ENCODE measurements at places on chromosomes 12 and 14.

DNA sequence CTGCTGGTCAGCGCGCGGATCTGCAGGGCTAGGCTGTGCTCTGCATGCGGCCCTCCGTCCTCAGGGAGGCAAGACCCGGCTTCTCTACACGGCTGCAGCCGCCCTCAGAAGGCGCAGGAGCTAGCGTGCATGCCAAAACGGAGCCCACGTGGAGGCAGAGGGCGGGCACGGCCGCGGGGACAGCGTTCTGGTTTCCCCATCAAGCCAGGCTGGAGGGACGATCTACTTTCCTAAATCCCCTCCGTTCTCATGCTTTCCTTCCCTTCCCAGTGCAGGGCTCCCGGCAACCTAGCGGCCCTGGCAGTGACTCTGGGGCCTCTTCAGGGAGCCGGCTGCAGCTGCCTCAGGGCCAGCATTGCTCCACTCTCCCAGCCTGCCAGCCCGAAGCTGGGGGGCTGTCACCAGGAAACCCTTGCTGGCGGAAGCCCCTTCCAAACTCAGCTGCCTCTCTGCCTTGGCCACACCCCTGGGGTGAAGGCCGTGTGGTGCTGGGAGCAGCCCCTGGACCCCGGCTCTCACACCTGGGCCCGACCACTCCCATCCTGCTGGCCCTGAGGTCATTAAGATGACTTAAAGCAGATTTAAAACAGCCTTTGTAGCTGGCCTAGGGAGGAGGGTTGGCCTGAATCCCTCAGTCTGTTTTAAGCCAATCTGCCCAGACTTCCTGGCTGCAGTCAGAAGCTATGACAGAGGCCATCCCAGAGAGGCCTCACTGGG lies 9.2 kb upstream of the GOLGA3 start:
- DNase-seq, result no peak

- no peak for DNase-seq
Measured at GRCh38 chr12:22410486-22410885, 76.0 kb upstream of the ST8SIA1 start.

GRCh38 chr14:68986926-68987652 lies 8.0 kb upstream of the ACTN1 start:
- no peak for DNase-seq

- DNase-seq, result no peak
Measured at GRCh38 chr12:30257618-30258017, 438.1 kb downstream of the IPO8 start.

DNA sequence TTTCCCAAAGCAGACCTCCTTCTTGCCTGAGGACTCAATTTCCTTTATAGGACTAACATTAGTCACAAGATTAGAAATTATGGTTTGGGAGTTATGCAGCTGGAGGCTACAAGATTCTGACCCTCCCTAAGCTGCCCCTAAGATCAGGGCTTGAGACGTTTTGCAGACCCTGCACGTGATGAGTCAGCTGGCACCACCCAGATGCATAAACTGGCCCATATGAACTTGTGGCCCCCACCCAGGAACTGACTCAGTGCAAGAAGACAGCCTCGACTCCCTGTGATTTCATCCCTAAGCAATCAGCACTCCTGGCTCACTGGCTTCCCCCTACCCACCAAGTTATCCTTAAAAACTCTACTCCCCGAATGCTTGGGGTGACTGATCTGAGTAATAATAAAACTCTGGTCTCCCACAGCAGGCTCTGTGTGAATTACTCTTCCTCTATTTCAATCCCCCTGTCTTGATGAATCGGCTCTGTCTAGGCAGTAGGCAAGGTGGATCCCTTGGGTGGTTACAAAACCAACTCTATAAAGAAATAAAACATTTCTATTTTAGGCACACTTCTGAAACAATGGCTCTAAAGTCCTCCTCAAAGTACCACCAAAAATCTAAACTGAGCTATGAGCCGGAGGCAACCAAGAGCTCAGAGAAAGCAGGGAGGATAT lies 233.4 kb downstream of the TMEM132D start:
- DNase-seq, result no peak

DNA sequence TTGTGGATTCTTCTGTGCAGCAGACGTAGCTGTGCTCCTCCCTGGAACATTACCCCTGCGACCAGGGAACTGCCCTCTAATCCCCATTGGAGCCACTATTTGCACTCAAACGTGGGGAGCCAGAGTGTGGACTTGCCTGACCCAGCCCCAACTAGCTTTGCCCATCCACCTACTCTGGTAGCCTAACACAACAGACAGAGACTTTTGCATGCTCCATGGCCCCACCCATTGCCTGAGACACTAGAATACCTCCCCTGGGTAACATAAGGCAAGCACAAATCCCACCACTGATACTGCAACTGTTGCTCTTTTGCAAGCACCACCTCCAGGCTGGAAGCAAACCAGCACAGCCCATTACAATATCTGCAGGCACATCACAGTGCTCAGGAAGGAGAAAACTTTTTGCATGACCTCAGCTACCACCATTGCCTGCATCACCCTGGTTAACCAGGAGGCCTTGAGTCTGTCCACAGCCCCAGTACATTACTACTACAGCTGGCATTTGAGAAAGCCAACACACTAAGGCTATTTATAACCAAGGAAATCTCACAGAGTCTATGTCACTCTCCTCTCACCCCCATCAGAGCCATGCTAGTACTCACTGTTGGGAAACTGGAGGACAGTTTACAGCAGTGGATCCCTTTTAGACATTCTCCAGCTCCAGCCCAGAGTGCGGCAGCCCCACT lies 15.0 kb downstream of the CEP128 start:
- DNase-seq, result peak; percentile 47

DNA sequence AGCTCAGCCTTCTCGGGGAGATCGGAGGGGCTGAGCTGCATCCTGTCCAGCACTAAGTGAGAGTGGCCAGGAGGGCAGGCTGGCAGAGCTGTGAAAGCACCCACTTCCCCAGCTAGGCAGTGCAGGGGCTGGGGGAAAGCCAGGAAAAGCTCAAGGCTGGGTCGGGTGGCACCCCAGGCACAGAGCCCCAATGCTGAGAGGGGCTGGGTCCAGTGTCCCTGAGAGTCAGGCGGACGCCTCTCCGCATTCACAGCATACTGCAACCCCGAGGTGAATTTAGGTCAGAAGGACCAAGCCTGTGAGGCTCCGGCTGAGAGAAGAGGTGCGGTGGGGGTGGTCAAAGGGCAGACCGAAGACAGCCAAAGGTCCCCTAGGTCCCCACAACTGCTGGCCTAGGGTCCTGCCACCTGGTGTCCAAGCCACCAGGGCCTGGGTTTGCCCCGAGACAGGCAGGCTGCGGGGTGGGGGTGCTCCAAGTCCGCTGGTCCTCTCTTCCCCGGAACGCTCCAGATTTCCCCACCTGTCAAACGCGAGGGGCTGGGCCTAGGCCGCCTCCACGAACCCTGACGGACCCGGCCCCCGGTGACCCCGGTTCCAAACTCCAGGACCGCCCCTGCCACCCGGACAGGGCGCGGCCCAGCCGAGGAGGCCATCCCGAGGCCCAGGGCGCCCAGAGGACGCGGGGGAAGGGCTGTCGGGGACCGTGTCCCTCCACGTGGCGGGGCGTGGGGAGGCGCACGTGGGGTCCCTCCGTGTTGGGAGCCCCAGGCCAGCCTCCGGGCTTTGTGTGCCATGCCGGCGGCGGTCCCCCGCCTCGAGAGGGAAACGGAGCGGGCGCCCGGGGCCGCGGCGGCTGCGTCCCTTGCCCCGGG lies 527 bp downstream of the CAMKK2 start:
- peak; percentile 47 for DNase-seq

DNA sequence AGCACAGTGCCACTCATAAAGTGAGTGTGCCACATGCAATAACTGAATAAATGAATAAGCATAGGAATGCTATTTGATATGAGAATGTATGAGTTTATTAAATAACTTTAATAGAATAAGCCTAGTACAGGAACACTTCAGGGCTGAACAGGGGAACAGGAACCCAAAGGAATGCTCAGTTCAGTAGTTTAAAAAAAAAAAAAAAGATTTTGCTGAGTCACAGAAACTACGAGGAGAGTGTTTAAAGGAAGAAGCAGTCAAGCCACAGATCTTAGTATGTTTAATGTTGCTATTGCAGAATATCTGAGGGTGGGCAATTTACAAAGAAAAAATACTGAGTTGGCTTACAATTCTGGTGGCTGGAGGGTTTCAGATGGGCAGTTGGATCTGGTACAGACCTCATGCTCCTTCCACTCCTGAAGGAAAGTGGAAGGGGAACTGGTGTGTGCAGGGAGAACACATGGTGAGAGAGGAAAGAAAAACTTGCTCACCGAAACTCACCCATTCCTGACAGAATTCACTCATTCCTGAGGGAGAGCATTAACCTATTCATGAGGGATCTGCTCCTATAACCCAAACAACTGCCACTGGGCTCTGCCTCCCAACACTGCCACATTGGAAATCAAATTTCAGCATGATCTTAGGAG lies 880.3 kb upstream of the MGAT4C start:
- peak; percentile 2 for DNase-seq

- DNase-seq, result no peak
Measured at GRCh38 chr12:4572680-4573079, 10.7 kb downstream of the DYRK4 start.

GRCh38 chr12:13229504-13229903 lies 33.0 kb downstream of the EMP1 start:
- no peak for DNase-seq

DNA sequence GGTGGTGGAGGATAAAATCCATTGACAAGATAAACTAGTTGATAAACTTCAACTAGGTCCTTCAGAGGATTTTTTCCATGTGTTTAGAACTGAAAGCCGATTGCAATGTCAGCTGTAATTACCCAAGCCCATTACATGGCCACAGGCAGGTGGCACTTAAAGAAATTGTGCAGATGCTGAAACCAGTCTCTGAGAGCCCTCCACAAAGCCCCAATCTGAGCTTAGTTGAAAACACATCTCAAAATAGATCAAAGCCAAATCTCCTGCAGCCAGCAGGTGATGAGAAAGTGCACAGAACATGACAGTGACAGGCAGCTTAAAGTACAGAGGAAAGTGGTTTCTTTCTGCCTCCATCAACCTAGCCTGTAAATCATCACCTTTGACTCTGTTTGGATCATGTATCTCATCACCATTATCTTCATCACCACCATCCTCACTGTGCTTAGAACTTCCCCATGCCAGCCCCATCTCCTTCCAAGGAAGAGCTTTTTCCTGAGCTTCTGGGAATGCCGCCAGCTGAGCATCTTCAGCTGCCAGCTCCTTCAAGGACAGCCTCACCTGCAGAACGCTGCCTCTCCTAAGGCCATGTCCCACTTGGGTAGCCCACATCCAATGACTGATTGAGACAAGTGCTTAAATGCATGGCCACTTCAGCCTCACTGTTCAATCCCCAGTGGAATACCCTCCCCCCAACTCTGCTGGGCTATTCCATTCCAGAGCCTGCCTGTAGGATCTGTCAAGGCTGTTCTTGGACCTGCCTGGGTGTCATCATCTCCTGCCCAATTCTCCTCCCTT lies 219.5 kb upstream of the TMEM132C start:
- DNase-seq, result no peak

GRCh38 chr12:66813137-66813892 lies 134.4 kb upstream of the GRIP1 start:
- DNase-seq, result no peak

DNA sequence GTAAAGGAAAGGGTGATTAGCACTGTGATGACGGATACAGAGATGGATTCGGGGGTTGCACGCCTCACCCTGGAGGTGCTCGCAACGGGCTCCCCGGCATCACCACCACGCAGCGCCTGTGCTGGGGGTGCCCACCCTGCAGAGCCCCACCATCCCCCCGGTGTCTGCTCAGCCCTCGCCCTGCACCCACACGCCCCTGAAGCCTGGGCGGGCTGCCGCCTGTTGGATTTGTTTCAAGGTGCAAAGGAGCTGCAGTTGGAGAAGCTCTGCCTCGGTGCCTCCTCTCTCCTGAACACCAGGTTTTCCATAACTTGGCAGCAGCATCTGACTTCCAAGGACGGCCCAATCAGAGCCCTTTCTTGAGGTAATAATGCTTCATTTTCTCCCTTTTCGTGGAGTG lies 106.1 kb upstream of the TMEM132D start:
- no peak for DNase-seq

DNA sequence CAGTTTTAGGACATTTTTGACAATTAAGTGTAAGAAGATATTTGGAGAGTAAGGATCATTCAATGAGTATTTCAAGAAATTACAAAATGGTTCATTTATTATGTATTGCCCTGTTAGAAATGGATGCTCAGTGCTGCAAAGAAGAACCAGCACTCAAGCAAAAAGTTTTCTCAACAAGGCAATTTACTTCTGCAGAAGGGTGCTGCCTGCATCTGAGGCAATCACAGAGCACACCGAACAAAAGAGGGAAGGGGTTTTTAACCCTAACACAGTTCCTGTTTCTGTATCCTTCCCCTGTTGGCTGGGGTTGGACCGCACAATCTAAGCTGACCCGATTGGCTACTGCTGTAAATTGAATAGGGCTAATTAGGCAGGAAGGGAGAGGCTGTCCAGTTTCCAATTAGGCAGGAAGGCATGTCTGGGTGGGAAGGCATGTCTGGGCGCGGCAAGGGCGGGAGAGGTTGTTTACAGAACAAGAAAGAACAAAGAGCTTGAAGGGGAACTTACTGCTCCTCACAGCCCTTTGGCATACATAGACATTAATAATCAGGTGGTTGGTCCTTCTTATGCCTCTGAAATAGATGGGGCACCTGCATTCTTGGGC lies 41.4 kb downstream of the SPTSSA start:
- DNase-seq, result no peak

GRCh38 chr12:74514098-74514872 lies 23.4 kb upstream of the ATXN7L3B start:
- DNase-seq, result no peak

DNA sequence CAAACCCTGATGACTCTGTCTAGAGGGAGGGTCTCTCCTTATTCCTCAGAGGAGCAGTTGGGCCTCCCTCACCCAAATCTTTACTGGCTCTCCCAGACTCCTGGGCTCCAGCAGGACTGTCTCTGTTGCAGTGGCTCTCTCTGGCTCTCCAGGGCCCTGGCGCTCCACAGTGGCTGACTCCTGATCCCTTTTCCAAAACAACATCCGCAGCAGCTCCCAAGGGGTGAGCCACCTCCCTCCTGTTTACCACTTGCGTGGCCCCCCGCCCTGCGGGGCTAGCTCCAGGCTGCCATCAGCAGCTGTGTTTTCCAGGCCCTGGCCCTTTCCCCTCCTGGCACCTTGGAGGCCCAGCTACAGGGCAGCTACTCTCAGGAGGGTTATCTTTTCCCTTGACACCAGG lies 123.5 kb downstream of the CALM1 start:
- no peak for DNase-seq

- no peak for DNase-seq
Measured at GRCh38 chr12:55721601-55722213, 1.5 kb downstream of the RDH5 start.

- DNase-seq, result no peak
Measured at GRCh38 chr14:97218691-97219430, 421.7 kb downstream of the VRK1 start.

DNA sequence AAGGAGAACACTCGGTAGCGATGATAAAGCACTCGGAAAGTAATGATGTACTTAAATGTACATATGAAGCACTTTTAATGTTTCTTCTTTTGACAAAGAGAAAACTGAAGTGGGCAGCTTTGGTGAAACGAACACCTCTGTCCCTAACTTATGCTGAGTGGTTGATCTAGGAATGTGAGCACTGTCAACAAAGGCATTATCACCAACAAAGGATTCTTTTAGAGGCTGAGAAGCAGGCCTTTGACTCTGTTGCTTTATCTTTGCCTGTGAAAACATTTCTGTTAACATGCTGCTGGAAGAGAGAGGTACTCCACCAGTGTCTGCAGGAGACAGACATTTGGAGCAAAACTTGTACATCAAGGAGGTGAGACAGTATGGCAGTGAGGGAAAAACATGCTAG lies 103.2 kb upstream of the VRK1 start:
- no peak for DNase-seq

Measured in hepatic stellate cell (primary cell).